Lung (tissue), 17 donors: ENCODE measurements at places on chromosomes 4 and X. TPM values are rescaled to one million over a fixed set of nuclear protein-coding genes. Genes with fewer than 3 reads are reported as not detected.
A peak's percentile ranks its signal among the peaks of the same experiment; 100 is the strongest.

- no peak overlapping the region for H3K4me3 ChIP-seq
- H3K27me3 ChIP-seq: no peaks in the 10 kb centered on the region
- H3K36me3 ChIP-seq: peaks cover 2% of the 10 kb centered on the region
- H3K4me1 ChIP-seq: no peaks in the 10 kb centered on the region
These were observed 24.6 kb upstream of the ARMCX4 start for GRCh38 chrX:101460669-101461068.

- no peak overlapping the region for H3K27ac ChIP-seq
- H3K4me1 ChIP-seq: no peaks in the 10 kb centered on the region
- DNase-seq: no peak
- H3K36me3 ChIP-seq: no peaks in the 10 kb centered on the region
- no peaks in the 10 kb centered on the region for H3K27me3 ChIP-seq
These were observed 128.6 kb upstream of the NPY2R start for GRCh38 chr4:155079871-155080270.

DNA sequence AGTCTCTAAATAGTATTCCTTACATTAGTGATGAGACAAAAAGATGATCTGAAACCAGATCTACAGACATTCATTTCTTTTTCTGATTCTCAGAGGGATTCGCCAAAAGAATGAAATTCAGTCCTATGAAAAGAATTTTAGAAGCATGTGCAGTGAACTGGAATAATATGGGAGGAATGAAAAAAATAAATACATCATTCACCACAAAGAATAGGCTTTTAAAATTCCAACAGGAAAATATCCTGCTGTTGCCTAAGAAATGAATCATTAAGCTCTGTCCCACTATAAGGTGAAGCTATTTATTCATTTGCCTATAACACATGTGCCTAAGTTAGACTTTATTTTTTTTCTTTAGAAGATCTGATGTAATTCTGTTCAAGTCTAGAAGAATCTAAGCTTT is 165.9 kb downstream of the IL15 start:
- no peak overlapping the region for H3K27ac ChIP-seq
- no peaks in the 10 kb centered on the region for H3K36me3 ChIP-seq
- no peak for DNase-seq
- H3K4me1 ChIP-seq: no peaks in the 10 kb centered on the region
- H3K4me3 ChIP-seq: no peak overlapping the region
- H3K27me3 ChIP-seq: no peaks in the 10 kb centered on the region

DNA sequence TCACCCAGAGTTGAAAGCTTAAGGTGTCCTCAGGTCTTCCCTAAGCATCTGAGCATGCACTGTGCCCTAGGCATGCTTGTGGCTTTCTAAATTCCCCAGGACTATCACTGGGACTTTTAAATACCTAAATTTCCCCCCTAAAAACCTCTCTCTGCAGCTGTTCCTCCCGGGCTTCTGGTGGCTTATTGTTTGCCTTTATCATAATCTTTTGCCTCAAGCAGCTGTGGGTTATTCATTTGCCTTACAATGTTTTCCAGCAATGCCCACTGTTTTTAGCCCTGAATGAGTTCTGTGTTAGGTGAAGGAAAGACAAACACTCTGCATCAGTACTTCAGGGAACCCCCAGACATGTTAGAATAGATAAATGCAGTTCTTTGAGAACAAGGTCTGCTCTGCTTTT is 455.0 kb downstream of the ZIC3 start:
- H3K4me1 ChIP-seq: no peaks in the 10 kb centered on the region
- no peak overlapping the region for H3K27ac ChIP-seq
- H3K36me3 ChIP-seq: no peaks in the 10 kb centered on the region
- no peak overlapping the region for H3K4me3 ChIP-seq
- no peaks in the 10 kb centered on the region for H3K27me3 ChIP-seq

DNA sequence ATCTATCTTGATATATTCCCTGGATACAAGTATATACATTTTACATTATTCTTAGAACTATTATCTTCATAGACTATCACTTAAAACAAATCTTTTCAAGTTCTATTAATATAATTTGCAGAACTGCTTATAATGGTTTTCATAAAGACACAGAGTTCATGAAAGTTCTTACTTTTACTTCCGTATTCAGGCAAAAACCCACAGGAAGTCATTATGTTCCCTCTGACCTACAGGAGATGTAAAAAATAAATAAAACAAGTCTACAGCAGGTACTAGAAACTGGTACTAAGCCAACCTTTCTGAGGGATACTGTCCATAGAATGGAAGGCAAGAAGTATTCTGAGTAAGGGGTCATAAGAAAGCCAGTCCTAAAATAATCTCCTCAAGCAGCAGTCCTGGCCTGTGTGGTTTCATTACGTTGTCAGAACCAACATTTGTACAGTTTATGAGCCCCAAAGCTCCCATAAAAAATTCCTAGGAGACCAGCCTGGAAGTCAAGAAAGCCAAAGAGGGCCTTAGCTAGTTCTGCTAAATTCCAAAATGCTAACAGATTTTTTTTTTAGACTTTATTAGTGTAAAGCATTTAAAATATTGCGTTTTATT is 68.6 kb downstream of the CAMK2D start:
- no peak for DNase-seq
- no peak overlapping the region for H3K27ac ChIP-seq
- no peaks in the 10 kb centered on the region for H3K27me3 ChIP-seq
- H3K4me3 ChIP-seq: no peak overlapping the region
- H3K4me1 ChIP-seq: no peaks in the 10 kb centered on the region

GRCh38 chrX:21373637-21374162 is 518 bp upstream of the CNKSR2 start:
- H3K27me3 ChIP-seq: peaks cover 3% of the 10 kb centered on the region
- DNase-seq: no peak
- H3K27ac ChIP-seq: peak overlapping the region; percentile 31

- H3K36me3 ChIP-seq: peaks cover 10% of the 10 kb centered on the region
- H3K27ac ChIP-seq: no peak overlapping the region
- DNase-seq: no peak
- H3K27me3 ChIP-seq: no peaks in the 10 kb centered on the region
These were observed 11.3 kb downstream of the EXOC1 start for GRCh38 chr4:55864577-55865223.

DNA sequence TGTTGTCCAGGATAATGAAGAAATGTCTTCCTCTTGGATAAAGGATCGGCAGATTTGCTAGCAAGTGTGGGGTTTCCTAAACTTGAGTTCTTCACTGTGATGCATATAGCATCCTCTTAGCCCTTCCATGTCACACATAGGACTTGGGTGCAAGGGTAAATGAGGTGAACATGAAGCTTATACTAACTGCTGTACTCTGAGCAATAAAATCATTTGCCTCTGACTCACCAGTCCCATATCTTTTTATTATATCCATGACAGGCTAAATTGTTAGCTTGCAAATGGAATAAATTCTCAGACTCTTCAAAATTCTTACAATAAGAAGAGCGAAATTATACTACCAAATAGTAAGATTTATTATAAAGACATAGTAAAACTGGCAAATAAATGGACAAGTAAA is 14.7 kb upstream of the TBC1D1 start:
- H3K27me3 ChIP-seq: no peaks in the 10 kb centered on the region
- no peak overlapping the region for H3K27ac ChIP-seq
- no peak for DNase-seq
- H3K4me1 ChIP-seq: no peaks in the 10 kb centered on the region

DNA sequence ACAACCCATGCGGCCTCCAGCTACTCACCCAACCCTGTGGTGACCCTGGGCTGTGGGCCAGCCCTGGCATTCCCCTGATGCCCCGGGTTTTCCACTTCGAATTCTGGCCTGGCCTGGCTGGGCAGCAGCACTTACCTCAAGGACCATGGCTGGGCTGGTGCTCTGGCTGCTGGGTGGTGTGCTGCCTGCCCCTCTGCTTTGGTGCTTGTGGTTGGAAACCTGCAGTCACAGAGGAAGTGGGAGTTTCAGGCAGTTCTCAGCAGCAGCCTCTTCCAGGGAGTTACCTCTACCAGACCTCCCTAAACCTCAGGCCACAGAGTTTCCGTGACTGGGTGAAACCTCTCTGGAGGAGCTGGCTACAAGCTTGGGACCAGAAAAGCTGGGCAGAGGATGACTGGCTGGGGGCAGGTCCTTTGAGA is at the start of gene CXCR3:
TSS of gene CXCR3 (minus strand) at position 209 of the 419 bp plus-strand sequence. CDS start at position 147, 62 bp downstream.
- H3K27me3 ChIP-seq: no peaks in the 10 kb centered on the region
- no peak within 1 kb of the TSS for H3K27ac ChIP-seq
- H3K4me1 ChIP-seq: no peaks in the 10 kb centered on the region
- no peak within 1 kb of the TSS for H3K4me3 ChIP-seq
- DNase-seq: no peak
- H3K36me3 ChIP-seq: no peaks in the 10 kb centered on the region

GRCh38 chrX:37765507-37765906 is 14.4 kb upstream of the CYBB start:
- H3K36me3 ChIP-seq: no peaks in the 10 kb centered on the region
- no peak overlapping the region for H3K27ac ChIP-seq
- no peaks in the 10 kb centered on the region for H3K4me1 ChIP-seq
- no peak overlapping the region for H3K4me3 ChIP-seq
- no peak for DNase-seq
- peaks cover 14% of the 10 kb centered on the region for H3K27me3 ChIP-seq

DNA sequence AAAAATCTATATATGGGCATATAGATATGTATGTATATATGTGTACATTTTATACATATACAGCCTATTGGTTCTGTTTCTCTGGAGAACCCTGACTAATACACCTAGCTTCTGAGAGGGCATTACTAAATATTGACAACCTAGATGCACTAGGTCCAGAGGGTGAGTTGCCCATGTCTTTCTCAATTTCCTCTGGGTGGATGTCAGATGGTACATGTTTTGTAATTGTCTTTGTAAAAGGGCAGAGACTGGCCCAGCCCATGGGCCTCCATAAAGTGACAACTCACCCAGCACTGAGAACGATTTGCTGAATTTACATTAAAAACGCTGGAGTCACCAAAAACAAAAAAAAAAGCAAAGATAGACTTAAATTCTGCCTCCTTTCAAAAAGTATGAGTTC is 198.5 kb upstream of the FAM241A start:
- H3K4me3 ChIP-seq: no peak overlapping the region
- no peak overlapping the region for H3K27ac ChIP-seq
- no peaks in the 10 kb centered on the region for H3K4me1 ChIP-seq

GRCh38 chrX:96425200-96425599 is 259.4 kb upstream of the DIAPH2 start:
- H3K27ac ChIP-seq: no peak overlapping the region
- no peak overlapping the region for H3K4me3 ChIP-seq
- no peaks in the 10 kb centered on the region for H3K36me3 ChIP-seq
- no peaks in the 10 kb centered on the region for H3K4me1 ChIP-seq

Gene CTAG2
- not detected for total RNA-seq

Gene S100G
- not detected for total RNA-seq

Gene SSX3
- total RNA-seq: not detected
